ENCODE measurements at places on chromosomes 6 and 20. TPM values are rescaled to one million over a fixed set of nuclear protein-coding genes. Genes with fewer than 3 reads are reported as not detected.

The RAD21L1 gene
- not detected for total RNA-seq

The LY6G6F gene
- total RNA-seq: not detected

The XKR7 gene
- 18.2 TPM for total RNA-seq

The CAPN11 gene
- total RNA-seq: not detected

Measured in parietal lobe (tissue), 2 donors.